ENCODE measurements at places on chromosomes 12 and 14.

DNA sequence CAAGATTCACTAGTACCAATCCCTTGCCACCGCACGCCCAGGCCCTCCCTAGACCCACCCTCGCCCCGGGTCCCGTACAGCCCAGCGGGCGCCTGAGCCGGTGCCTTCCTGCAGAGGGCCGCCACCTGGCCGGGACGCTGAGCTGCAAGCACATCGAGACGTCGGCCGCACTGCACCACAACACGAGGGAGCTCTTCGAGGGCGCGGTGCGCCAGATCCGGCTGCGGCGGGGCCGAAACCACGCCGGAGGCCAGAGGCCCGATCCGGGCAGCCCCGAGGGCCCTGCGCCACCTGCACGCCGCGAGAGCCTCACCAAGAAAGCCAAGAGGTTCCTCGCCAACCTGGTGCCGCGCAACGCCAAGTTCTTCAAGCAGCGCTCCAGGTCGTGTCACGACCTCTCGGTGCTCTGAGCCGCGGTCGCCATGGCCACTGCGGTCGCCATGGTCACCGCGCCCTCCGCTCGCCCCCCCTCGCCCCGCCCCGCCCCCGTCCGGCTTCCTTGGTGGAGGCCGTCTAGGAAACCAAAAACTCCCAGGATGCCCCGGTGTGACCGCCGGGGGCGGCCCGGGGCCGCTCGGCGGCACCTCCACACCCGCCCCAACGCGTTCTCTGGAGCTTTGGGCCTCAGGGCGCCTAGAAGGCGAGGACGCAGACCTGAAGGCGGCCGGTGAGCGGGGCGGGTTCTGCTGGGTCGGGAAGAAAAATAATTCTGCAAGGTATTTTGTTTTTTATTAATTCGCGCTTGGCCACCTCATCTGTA is 3.7 kb downstream of the REM2 start:
- peak; percentile 48 for DNase-seq

DNA sequence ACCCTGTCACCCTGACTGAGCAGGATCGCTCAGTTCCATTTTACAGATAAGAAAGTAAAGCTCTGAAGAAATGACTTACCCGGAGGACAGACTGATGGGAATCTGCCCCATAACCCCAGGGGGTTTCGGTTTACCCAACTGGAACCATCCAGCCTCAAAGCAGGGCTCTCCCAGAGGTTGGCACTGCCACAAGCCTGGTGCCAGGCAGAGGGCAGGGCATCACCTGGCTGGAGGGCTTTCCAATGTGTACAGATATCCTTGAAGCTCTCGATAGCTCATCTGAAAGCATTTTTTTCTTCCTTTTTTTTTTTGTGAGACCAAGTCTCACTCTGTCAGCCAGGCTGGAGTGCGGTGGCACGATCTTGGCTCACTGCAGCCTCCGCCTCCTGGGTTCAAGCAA is 33.2 kb downstream of the STON2 start:
- DNase-seq: no peak

GRCh38 chr12:1583421-1584078 is 10.8 kb downstream of the FBXL14 start:
- peak; percentile 87 for DNase-seq

GRCh38 chr12:60704171-60704914 is 1108.5 kb downstream of the SLC16A7 start:
- DNase-seq: no peak
